Breast epithelium (tissue), 4 donors: ENCODE measurements at places on chromosomes 7 and 10. TPM values are rescaled to one million over a fixed set of nuclear protein-coding genes. Genes with fewer than 3 reads are reported as not detected.

- DNase-seq = no peak
Measured at GRCh38 chr7:50151661-50152060, 58.6 kb upstream of the ZPBP start.

DNA sequence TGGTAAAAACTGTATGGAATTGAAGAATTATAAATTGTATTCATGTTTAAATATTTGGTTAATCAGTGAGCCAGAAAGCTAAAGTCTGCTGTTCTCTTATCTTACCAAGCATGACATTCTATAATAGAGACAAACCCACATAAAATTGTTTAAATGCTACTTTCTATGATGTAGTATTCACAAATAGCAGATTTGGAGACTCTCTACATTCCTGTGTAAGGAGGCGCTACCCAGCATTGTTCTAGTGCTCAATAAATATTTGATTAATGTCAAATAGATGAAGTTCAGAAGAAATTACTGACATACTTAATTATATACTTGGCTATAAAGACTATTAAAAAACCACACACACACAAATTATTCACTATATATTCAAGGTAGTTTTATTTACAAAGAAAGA is 49.8 kb downstream of the DOCK4 start:
- no peak for DNase-seq

DNA sequence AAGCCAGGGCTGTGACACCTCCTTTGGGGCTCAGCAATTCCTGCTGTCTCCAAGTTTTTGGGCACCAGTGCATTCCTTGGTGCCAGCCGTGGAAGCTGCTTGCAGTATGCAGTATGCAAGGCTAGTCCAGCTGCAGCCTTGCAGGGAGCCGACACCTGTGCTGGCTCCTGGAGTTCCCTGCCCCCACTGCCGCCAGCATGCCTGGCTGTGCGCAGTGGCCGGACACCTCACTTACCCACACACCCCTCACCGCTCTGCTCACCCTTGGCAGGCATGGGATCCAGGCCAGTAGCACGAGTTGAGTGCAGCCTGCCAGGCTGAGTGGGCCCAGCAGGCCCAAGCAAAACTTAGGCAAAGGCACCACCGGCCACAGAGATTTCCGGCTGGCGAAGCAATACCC is 77.4 kb downstream of the SAMD9 start:
- DNase-seq = no peak

DNA sequence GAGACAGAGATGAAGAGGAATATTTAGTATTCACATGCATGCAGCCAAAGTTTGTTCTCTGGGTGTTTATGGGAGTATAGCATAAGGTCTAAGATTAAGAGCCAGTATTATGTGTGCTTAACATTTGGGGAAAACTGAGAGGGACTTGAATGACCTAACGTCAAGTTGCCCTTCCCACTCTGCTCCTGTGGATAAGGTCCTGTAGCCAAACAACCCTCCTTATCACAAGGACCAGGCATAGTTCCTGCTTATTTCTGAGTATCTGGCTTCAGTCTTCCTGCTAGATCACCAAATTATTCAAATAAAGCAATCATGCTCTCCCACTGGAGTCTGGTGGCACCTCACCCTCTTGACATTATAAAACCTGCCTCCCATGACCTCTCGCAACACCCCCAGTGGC is 137.9 kb upstream of the SEMA3E start:
- DNase-seq = no peak

GRCh38 chr10:26437637-26438461 is at the start of gene APBB1IP:
APBB1IP (plus strand) TSS chr10:26438341; CDS start chr10:26492327, 53,986 bp downstream.
- DNase-seq = no peak

LIPN gene
- total RNA-seq = not detected

DNA sequence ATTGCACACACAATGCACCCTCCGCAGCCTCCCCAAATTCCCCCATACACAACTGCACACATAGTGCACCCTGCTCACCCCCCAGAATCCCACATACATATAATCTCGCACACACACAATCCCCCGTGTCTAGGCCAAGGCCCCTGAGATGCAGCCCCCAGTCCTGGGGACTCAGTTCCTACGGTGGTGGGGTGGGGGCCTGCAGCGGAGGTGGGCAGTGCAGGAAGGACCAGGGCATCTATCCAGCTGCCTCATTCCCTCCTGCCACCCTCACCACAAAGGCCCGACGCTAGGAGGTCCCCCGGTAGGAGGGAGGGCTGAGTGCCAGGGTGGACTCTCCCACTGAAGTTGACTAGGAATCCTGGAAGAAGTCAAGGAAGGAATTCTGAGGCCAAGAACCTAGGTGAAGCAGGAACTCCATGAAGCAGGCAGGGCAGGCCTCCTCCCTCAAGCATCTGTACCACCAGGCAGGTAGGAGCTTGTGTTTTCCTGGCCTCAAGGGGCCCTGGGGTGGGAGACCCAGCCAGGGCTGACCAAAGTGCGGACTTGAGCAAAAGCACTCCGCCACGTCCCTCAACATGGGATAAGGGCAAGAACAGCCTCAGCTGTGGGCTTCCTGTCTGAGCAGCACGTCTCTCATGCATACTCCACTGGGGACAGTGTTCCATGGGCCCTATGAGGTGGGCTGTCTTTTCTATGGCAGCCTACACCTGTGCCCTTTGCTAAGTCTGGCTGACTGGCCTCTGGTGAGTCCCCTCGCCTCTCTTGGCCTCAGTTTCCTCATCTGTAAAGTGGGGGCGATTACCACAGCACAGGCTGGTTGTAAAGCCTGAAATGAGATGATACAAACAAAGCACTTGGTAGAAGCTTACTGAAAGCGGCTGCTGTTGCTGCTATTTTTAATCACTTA is 145.7 kb downstream of the MAPK8 start:
- no peak for DNase-seq

DNA sequence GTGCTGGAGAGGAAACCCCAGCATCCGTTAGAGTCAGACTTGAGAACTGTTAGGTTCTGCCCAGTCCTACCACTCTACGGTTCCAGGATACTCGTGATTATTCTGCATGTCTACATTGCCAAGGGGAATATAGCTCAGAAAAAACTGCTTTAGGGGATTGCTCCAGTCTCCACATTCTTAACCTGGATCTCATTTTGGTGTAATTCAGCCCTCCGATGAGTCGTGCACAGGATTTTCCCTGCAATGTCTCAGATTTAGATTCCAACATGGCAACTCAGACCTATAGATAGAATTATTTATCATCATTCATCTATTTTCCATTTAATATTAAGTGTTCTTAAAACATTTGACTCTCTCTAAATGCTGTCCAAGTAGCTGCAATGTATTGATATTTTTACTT is 121.1 kb upstream of the ZEB1 start:
- DNase-seq = no peak

- DNase-seq = no peak
Measured at GRCh38 chr10:110655320-110655719, 11.2 kb downstream of the RBM20 start.

DNA sequence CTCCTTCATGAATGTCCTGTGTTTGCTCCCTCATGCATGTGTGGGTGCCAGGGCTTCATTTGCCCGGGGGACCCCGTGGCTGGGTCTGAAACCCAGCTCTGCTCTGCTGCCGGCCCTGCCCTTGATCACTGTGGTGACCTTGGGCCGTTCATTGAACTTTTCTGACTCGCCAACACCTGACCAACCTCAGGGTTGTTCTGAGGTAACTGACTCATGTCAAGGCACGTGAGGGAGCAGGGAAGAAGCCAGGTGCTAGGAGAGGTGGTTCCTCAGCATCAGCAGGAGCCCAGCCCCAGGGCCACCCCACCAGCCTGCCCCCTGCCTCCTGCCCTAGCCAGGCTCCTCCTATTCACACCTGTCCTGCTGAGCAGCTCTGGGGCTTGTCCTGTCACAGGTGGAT is 47.9 kb downstream of the TBATA start:
- no peak for DNase-seq

FAM221A gene
- total RNA-seq = 18.1 TPM

GRCh38 chr7:37365405-37365804 is 83.3 kb downstream of the ELMO1 start:
- DNase-seq = no peak
